ENCODE measurements at places on chromosomes 13 and 19. TPM values are rescaled to one million over a fixed set of nuclear protein-coding genes. Genes with fewer than 3 reads are reported as not detected.
A peak's percentile ranks its signal among the peaks of the same experiment; 100 is the strongest.

GRCh38 chr19:28549680-28550277 is 663.2 kb downstream of the UQCRFS1 start:
- no peak for DNase-seq

GRCh38 chr19:3556978-3557460 is 367 bp downstream of the MFSD12 start:
- DNase-seq, result peak; percentile 69

Gene ELSPBP1
- not detected for total RNA-seq

DNA sequence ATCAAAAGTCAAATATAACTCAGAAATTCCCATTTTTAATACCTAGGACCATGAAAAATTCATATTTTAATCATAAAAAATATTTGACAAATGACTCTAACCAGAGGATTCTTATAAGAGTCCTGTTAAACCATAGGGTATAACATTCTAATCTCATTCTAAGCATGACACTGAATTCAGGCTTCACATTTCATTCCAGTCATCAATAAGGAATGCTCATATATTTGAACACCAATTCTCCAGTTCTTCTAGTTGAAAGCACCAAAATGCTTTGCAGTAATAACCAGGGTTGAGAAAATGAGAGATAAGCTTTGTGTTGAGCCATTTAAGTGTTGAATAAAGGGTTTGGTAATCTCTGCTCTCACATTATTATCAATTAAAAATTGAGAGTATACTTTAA is 147.5 kb downstream of the VWA8 start:
- DNase-seq, result no peak

Gene NEK5
- total RNA-seq, result not detected

Measured in activated CD8-positive, alpha-beta T cell treated with anti-CD3 and anti-CD28 coated beads, Interleukin-2, amount 10 ng/mL, durations not matched to agents 7 days and 5 days (primary cell).